NCI-H187 (cell line): ENCODE measurements at places on chromosomes 7 and 10.

- DNase-seq = no peak
These were observed 28.5 kb downstream of the CCSER2 start for GRCh38 chr10:84356928-84357327.

GRCh38 chr7:86598311-86598710 lies 45.4 kb upstream of the GRM3 start:
- no peak for DNase-seq

- DNase-seq = no peak
These were observed 586 bp upstream of the ANKRD26 start for GRCh38 chr10:27100813-27101347.

- no peak for DNase-seq
These were observed 58.3 kb upstream of the NEBL start for GRCh38 chr10:20955355-20955893.
